ENCODE measurements at places on chromosomes 12 and 14.
A peak's percentile ranks its signal among the peaks of the same experiment; 100 is the strongest.

- no peak for DNase-seq
These were observed 188.7 kb downstream of the KITLG start for GRCh38 chr12:88391556-88391955.

- no peak for DNase-seq
These were observed 4.5 kb downstream of the PRPF40B start for GRCh38 chr12:49627752-49628360.

DNA sequence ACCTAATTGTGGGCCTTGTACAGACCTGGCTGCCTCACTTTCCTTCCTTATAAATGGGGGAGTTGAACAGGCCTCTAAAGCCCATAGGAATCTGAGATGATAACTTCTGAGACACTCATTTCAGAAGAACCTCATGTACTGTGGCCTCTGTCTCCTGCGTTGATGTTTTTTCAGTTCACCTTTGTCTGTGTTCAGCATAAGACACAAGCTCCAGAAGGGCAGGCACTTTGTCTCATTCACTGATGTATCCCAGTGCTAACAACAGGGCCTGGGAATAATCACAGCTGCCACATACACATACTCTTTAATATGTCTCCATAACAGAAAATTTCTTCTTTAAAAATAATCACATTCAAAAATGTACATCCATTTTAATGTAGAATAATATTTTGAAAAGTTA lies 3.3 kb downstream of the FGD6 start:
- no peak for DNase-seq

- DNase-seq: no peak
These were observed 47.6 kb upstream of the ASPG start for GRCh38 chr14:104037903-104038302.

DNA sequence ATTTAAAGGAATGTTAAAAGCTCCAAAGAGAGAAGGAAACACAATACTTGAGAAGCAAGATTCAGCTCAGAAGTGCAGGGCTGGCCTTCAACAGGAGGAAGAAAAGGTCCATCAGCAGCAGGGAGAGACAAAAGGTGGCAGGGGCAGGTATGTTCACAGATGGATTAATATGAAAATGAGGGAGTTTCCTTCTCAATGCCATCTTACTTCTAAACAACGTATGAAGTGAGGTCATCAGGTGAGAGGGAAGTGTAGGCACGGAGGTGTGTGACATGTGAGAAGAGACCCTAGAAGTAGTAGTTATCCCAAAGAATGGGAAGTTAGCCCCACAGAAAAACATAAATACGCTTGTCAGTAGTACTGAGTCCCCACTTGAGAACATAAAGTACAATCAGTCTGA lies 122.5 kb downstream of the CCER1 start:
- no peak for DNase-seq

DNA sequence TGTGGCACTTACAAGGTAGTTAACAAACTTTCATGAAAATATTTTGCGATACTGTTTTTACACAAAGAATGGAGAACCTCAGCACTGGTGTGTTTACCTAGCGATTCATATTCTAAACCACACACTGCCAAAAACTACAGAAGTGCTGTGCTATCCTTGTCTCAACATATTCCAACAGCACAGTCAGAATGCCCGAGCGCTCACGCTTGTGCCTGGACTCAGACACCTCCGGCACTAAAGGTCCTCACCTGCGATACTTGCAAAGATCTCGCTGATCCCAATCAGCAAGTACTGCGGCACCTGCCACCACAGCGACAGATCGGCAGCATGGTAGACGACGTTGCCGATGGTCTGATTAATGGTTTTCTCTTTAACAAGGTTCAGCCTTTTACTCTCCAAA lies 23.2 kb downstream of the SLC15A4 start:
- DNase-seq: no peak

GRCh38 chr14:62369919-62370560 lies 607.8 kb downstream of the SNAPC1 start:
- DNase-seq: no peak

DNA sequence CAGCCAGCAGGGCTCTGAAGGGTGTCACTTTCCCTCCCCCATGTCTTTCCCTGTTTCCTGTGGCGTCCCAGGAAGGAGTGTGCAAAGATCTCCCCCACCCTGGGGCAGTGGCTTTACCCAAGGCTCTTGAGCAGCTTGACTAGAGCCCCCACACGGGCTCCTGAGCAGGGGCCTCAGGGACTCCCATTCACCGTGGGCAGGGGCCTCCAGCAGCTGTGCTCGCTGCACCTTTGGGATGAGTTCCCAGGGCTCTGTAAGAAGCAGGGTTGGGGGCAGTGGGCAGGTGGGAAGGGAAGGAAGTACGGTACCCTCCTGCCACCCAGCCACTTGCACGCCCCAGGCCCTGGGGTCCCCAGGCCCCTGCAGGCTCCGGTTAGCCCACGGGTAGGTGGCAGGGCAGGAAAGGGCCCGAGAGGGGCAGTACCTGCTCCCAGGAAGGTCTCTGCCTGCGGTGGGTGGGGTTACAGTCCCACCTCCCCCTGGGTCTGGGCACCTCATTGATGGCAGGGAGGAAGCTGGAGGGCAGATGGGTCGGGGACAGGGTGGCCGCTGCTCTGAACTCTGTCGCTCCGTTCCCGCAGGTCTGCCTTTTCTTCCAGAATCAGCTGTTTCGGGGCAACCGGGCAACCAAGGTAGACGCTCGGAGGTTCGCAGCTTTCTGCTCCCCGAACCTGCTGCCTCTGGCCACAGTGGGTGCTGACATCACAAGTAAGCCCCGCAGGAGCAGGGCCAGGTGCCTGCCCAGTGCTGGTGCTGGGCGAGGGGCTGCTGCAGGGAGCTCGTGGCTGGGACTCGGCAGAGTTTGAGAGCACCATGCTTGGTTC lies 13.0 kb downstream of the ASPG start:
- DNase-seq: no peak

GRCh38 chr12:123645878-123646277 lies 12.2 kb downstream of the GTF2H3 start:
- no peak for DNase-seq

- no peak for DNase-seq
These were observed 23.4 kb upstream of the GLIPR1 start for GRCh38 chr12:75457191-75457590.

GRCh38 chr12:52415870-52416750 lies 10.0 kb upstream of the KRT82 start:
- no peak for DNase-seq

- peak; percentile 55 for DNase-seq
These were observed 37.6 kb upstream of the BCL2L14 start for GRCh38 chr12:12032851-12033797.

GRCh38 chr12:113688313-113688712 lies 216.6 kb upstream of the LHX5 start:
- no peak for DNase-seq

DNA sequence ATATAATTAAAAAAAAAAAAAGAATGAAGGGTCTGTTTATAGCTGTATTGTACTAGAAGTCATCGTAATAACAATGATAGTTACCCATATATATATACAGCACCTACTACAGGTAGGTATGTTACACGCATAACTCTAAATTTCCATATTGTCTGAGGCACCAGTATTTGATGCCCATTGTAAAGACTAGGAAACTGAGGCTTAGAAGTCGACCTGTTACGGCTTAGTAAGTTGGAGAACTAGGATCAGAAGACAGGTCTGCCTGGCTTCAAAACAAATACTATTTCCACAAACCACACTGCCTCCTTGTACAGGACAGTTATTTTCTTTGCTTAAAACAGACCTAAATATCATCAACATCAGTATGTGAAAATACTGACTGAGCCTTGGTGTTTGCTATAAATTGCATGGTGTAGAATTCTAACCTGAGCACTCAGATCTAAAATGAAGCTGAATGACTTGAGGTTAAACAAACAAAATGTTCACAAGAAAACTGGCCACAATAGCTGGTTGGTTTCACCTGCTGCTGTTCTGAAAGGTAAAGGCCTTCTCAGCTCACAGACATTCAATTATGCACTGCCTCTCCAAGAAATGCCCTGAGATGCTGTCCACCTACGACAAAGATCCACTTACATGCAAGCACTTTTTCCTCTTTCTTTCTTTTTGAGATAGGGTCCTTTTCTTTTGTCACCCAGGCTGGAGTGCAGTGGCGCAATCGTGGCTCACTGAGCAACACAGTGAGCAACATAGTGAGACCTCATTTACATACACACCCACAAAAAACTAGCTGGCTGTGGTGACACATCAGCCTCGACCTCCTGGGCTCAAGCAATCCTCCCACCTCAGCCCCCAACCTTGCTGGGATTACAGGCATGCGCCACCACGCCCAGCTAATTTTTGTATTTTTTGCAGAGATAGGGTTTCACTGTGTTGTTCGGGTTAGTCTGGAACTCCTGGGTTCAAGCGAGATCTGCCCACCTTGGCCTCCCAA lies 35.7 kb downstream of the SSH1 start:
- no peak for DNase-seq

- DNase-seq: peak; percentile 19
These were observed 126.0 kb downstream of the CHST11 start for GRCh38 chr12:104582739-104583138.

DNA sequence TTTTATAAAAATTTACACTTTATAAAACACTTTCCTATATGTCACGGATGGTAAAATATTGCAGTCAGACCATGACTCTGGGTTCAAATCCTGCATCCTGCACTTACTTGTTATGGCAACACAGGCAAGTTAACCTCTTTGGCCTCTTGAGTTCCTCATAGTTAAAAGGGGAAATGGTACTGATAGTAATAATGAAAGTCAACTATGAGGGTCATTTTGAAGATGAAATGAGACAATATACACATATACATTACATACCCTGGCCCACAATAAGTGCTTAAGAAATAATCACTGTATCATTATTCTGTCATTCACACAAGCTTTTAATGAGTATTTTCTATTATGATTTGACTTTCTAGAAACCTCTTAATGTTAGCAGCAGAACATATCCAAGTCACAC lies 64.4 kb downstream of the C12orf42 start:
- DNase-seq: no peak

DNA sequence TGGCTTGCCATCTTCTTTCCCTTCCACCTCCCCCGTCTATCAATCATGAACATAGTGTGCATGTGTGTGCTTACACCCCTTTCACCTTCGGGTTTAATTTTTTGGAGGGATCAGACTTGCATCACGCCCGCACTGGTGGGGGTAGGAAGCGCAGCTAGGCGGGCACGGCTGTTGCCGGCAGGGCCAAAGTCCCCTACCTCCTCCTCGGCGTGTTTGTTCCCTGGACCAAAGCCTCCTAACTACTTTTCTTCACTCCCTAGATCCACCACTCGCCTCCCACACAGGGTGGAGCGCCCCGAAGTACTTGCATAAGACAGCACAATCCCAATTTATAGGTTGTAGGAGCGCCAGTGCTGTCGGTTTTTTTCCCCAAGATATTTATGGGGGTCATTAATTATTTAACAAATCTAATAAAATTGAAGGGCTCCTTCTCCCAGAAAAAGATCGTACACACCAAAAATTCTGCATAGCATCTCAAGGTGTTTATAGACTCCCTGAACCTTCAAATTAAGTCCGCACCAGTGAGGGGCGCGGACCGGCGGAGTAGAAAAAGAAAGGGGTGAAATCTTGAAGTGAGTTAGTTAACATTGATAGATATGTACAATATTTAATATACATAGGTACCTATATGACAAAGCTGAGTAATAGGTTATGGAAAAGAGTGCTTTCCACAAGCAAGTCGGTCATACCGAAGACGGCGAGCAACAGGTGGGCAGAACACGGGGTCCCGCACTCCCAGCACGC lies 717 bp downstream of the PKP2 start:
- DNase-seq: no peak

DNA sequence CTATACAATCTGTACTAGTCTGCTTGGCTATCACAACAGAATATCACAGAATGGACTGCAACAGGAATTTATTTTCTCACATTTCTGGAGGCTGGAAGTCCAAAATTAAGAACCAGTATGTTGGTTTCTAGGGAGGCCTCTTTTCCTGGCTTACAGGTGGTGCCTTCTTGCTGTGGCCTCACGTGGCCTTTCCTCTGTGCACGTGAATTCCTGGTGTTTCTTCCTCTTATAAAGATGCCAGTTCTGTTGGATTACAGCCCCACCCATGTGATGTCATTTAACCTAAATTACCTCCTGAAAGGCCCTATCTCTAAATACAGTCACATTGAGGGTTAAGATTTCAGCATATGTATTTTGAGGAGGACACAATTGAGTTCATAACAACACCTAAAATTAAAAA lies 32.1 kb upstream of the C2CD5 start:
- DNase-seq: no peak

- no peak for DNase-seq
These were observed 22.1 kb downstream of the FAIM2 start for GRCh38 chr12:49881415-49882247.

GRCh38 chr12:34033628-34034296 lies 11.5 kb downstream of the ALG10 start:
- DNase-seq: no peak

DNA sequence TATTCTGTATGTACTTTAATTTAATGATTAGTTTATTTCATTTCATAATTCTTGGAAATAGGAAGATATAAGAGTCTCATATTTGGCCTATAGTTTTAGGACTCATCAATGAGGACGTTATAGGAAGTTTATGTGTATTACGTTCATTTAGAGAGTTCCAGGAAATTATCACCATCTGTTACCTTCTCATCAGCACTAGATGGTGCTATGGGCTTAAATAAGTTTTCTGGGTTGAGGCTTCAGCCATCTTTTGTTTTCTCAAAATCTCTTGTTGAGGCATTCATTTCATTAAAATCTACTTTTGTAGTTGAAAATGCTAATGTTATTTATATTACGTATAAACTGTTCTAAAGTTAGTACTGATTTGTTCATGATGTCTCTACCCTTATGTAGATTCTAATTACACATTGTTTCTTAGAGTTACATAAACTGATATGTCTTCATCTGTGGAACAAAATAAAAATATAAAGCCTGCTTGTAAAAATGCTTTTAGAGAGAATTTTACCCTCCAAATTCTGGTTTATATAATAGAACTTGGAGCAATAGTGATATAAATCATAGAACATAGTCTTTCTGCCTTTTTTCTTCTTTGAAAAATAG lies 89.2 kb downstream of the CFAP54 start:
- DNase-seq: peak; percentile 68

- no peak for DNase-seq
These were observed 92.9 kb downstream of the ATP23 start for GRCh38 chr12:58034311-58034710.

GRCh38 chr14:64422756-64423155 lies 34.6 kb downstream of the MTHFD1 start:
- DNase-seq: no peak

GRCh38 chr12:131347345-131347714 lies 363.6 kb upstream of the SFSWAP start:
- DNase-seq: no peak

- DNase-seq: no peak
These were observed 13.9 kb downstream of the ADGRD1 start for GRCh38 chr12:130967636-130968035.

DNA sequence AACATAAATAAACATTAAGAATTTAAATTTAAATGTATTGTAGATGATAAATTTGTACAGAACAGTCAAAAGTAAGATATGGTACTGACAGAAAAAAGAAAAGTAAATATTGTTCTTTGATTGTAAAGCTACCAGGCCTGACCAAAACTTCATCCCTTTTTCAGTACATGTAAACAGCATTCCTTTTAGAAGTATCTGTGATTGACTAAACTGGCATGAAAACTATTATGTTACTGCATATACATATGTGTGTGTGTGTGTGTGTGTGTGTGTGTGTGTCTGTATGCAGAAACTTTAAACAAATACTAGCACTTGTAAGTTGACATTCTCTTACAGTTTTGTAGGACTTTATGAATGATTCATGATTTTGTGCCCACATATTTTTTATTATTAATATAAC lies 270.9 kb downstream of the C12orf50 start:
- DNase-seq: no peak

All from NCI-H1048 (cell line).